Stimulated activated CD4-positive, alpha-beta T cell treated with anti-CD3 and anti-CD28 coated beads, Interleukin-4, amount 100 ng/mL, for 4 hours (primary cell): ENCODE measurements at places on chromosomes 5 and 9.
A peak's percentile ranks its signal among the peaks of the same experiment; 100 is the strongest.

GRCh38 chr9:76559286-76559685, 100.3 kb downstream of the GCNT1 start:
- no peak for DNase-seq

- no peak for DNase-seq
Measured at GRCh38 chr5:68071282-68071632, 144.3 kb upstream of the PIK3R1 start.

DNA sequence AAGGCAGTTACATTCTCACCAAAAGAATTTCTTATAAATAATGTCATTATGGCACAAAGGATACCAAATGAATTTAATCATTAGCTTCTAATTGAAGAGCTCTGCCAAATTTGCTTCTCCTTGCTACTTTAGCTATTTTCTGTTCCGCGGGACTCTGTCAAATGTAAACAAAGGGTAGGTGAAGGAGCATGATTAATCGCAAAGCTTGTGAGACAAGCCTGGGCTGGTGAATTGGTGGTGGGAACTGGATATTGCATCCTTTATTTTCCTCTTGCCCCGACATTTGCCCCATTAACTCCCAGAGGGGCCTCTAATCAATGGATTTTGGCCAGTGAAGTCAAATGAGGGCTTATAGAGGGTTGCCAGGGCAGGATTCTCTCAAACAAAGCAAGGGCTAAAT, 234.2 kb upstream of the RFX3 start:
- no peak for DNase-seq

- DNase-seq, result peak; percentile 31
Measured at GRCh38 chr5:90529939-90530677, 724 bp upstream of the LYSMD3 start.

- no peak for DNase-seq
Measured at GRCh38 chr5:126138281-126138931, 284.8 kb upstream of the GRAMD2B start.

- no peak for DNase-seq
Measured at GRCh38 chr5:59716029-59716428, 177.5 kb downstream of the PDE4D start.

GRCh38 chr5:174154559-174154958, 109.1 kb downstream of the NSG2 start:
- DNase-seq, result no peak

- DNase-seq, result no peak
Measured at GRCh38 chr5:73387149-73387591, 61.4 kb downstream of the FOXD1 start.

DNA sequence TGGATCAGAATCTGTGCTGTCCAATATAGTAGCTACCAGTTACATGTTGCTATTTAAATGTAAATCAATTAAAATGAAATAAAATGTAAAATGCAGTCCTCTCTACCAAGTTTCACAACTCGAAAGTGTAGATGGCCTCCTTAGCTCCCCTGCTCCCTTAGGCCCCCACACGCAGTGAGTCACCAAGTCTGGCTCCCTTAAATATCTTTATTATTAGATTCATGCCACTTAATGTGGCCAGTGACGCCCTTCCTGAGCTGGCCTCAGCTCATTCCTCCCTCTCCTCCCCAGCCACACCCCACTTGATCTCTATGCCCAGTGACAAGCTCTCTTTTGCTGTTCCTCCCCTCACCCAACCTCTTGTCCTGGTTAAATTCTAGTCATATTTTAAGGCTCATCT, 88.4 kb upstream of the DNAH5 start:
- DNase-seq, result no peak

DNA sequence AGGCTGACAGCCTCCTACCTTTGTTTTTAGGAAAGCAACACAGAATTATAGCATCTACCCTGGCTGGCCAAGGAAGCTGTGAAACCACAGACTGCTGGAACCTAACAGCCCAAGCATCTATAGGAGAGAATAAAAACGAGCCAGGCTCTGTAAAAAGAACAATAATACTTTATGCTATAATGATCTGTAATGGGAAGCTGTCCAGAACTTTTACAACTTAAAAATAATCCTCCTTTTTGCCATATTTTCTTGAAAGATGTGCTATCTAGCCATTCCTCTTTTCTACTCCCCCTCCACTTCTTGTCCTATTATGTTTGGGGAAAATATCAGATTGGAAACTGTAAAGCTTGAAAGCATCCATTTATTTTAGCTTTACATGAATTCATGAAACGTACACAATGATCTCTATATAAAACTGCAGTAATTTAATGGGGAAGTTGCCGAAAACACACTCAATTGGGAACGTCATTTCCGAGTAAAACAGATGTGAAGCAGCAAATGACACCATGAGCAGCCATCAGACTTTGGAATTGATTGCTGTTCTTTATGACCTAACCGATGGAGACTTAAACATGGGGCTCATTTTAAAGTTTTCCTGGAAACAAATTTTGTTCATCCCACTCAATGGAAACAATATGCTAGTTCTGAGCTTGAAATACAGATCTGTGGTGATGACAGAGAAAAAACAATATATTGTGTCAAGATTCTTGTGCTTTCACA, 450.3 kb upstream of the CLINT1 start:
- no peak for DNase-seq

GRCh38 chr5:9781275-9781674, 151.1 kb upstream of the TAS2R1 start:
- no peak for DNase-seq

GRCh38 chr9:14214065-14214684, 99.8 kb downstream of the NFIB start:
- DNase-seq, result no peak

DNA sequence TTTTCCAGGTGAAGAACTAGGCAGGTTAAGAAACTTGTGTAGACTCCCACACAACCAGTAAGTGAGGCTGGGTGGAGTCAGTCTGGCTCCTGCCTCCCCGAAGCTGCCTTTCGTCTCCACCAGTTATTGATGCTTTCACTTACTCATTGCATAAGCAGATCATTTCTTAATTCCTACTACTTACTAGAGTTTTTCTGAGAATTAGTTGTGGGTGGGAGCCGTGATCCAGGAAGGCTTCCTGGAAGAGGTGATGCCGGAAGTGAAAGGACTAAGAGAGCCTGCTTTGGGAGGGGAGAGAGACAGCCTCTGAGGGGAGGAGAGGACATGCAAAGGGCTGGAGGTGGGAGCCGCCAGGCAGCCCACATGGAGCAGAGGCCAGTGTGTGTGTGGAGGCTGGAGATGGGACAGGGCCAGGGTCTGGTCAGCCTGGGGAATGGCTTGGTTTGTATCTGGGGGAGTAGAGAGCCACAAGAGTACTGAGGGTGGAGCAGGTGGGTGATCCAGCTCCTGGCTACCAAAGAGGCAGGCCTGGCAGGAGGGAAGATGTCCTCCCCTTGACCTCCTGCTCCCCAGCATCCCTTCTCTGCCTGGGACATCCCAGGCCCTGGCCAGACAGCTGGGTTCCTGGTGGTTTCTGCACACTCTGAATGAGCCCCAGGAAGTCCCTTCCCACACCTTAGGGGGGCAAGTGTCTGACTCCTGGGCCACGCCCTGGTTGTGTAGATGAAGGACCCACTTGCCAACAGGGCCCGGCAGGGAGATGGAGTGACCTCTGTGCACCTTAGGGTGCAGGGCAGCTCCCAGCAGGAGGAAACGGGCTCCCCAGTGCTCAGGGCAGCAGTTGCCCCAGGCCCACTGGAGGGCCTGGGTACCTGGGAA, 12.2 kb upstream of the CARD19 start:
- no peak for DNase-seq
